Natural killer cell (primary cell): ENCODE measurements at places on chromosomes 7 and 10. TPM values are rescaled to one million over a fixed set of nuclear protein-coding genes. Genes with fewer than 3 reads are reported as not detected.

DNA sequence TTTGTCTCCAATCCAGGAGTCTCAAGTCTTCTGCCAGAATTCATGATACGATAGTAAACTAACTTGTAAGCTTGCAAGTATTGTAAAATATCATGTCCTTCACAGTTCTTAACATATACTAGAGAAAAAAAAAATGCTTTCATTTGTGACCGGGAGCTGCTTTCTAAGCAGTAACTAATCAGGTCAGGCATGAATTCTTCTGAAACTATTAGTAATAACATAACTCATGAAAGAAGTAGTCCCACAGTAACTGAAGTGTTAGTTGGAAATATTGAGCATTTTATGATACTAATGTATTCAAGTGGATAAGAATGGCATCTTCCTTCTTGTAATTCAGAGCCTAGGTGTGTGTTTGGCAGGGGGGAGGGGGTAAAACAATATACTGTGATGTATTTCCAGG lies 665.6 kb downstream of the DNAJB9 start:
- no peak for DNase-seq

DNA sequence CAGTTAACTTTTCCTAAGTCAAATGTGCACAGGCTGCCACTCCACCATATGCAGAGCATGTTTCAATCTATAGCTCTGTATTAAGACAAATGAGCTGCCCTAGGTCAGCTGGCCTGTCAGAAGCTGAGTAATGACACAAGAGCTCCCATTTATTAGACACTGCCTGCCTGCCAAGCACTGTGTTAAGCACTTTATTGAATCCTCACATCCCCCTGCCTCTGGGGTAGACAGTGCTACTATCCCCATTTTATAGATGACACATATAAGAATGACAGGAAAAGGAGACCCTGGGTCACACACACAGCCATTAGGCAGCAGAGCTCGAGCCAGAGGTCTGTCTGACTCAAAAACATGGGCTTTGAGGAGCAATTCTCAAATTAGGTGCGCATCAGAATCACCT lies 179.8 kb upstream of the PDE1C start:
- DNase-seq, result no peak

GRCh38 chr10:101299211-101299610 lies 54.8 kb upstream of the BTRC start:
- DNase-seq, result no peak

GRCh38 chr7:105636982-105637381 lies 55.7 kb upstream of the EFCAB10 start:
- no peak for DNase-seq

DNA sequence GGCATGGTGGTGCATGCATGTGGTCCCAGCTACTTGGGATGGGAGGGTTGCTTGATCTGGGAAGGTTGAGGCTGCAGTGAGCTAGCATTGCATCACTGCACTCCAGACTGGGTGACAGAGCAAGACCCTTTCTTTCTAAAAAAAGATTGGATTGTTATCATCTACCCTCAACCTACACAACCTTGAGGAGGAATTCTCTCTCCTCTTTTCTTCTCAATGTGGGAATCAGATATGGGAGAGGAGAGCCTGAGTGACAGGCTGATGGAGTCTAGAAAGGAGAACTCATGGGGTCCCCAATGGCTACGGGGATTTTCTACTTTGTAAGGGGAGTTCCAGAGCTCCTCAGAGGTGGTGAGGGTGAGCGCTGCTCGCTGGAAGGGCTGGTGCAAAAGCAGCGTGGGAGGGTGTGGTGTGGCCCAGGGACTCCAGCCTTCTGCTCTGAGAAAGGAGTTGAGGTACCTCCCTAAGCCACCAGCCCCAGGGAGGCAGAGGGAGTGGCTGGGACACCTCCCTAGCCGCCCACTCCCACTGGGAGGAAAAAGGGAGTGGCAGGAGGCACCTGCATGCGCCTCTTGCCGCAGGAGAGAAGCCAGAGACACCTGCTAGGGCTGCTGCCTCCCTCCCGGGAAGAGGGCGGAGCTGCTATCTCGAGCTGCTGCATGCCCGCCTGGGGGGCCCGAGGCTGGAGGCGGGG lies 48.4 kb downstream of the GATA3 start:
- peak; percentile 22 for DNase-seq

GRCh38 chr10:89062861-89063260 lies 72.3 kb downstream of the FAS start:
- DNase-seq, result no peak

DNA sequence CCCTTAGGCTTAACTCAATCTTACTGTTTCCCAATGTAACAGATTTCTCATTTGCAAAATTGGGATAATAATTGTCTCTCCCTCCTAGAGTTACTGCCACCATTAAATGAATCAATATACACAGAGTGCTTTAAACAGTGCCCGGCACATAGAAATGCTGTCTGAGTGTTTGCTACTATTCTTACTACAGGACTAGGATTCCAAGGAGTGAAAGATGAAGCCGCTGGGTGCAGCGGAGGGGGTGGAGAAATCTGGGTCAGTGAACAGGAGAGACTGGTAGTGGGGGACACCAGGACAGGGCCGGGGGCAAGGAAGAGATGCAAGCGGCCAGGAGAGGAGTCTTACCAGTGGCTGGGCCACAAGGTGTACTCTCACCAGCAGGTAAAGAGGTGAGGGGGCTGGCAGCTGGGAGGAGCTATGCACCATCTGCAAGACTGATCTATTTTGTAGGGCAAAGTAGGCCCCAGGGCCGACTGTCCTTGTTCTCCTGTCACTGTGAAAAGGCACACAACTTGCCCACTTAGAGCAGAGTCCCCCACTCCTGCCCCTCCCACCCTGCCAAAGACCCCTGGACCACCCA lies 18.5 kb upstream of the PRRT4 start:
- DNase-seq, result no peak

GRCh38 chr10:43375401-43376020 lies 4.1 kb downstream of the FXYD4 start:
- no peak for DNase-seq

DNA sequence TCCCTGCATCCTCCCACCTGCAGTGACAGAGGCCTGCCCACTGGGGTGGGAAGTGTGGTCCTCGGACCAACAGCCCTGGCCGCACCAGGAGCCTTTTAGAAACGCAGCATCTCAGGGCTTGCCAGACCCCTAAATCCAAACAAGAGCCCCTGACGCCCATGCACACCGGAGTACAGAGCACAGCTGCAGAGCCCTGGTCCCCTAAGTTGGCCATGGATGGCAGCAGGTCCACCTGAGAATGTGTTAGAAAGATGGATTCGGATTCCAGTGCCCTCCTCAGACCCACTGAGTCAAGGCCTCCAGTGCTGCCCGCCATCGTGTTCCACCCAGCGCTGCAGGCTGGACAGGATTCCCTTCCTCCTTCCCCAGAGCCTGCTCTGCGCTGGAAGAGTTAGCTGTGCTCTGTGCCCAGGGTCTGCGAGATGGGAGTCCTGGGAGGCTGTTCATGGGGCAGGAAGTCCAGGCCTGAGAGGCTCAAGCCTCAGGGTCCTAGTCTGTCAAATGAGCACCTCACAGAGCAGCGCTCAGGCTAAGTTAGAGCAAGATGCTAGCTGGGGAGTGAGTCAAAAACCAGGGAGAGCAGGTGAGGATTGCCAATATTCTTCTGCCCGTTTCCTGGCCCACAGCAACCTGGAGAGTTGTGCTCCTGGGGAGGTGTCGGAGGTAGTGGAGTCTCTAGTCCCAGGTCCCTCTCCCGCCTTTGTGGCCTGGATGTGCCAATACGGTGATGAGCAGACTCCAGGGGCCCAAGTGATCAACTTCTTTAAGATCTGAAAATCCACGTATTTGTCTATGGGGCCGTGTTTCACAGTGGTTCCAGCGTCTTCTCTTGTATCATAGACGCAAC lies 95.9 kb upstream of the GPR26 start:
- DNase-seq, result no peak

DNA sequence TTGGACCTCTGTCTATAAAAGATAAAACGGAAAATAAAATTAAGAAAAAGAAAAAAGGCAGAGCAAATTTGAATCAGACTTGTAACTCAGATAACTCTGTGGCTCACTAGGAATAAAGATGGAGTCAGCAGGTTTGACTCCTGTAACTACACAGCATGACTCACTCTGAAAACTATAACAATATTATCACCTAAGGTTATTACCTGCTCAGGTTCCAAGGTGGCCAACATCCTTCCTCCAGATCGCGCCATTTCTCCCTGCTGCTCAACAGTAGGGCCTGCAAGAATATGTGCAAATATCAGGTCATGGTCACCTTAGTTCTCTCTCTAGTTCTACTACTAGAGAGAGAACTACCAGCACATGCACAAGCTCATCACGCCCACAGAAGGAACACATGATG lies 30.0 kb downstream of the ALDH18A1 start:
- DNase-seq, result no peak

DNA sequence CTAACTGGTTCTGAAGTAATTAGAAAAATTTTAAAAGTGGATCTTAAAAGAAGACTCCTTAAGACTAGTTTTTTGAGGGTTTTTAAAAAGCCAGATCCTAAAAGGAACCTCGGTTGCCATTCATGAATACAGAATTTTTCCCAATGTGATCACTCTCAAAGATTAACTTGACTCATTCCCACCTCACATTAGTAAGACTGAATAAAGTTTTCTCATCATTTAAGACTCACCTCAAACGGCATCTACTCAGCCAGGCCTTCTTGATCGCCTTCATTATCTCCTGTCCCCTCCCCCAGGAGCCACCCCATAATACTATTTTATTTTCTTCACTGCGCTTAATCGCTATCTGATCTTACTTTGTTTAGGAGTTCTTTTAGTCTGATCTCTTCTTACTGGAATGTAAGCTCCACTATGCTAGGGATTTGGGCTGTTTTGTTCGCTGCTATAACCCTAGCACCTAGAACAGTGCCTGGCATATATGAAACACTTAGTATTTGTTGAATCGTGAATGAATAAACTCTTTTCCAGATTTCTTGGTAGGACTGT lies 55.9 kb upstream of the PCGF5 start:
- peak; percentile 16 for DNase-seq

GRCh38 chr7:20146451-20146850 lies 70.7 kb downstream of the MACC1 start:
- DNase-seq, result no peak

Gene HOXA11
- total RNA-seq, result not detected

Gene MAT1A
- total RNA-seq, result not detected

Gene CNTNAP2
- 1.1 TPM for total RNA-seq

Gene MNX1
- total RNA-seq, result not detected
